WTC11 (cell line): ENCODE measurements at places on chromosomes 2 and 18. TPM values are rescaled to one million over a fixed set of nuclear protein-coding genes. Genes with fewer than 3 reads are reported as not detected.
A peak's percentile ranks its signal among the peaks of the same experiment; 100 is the strongest.

The CIB4 gene
- total RNA-seq = not detected in 3 replicates

DNA sequence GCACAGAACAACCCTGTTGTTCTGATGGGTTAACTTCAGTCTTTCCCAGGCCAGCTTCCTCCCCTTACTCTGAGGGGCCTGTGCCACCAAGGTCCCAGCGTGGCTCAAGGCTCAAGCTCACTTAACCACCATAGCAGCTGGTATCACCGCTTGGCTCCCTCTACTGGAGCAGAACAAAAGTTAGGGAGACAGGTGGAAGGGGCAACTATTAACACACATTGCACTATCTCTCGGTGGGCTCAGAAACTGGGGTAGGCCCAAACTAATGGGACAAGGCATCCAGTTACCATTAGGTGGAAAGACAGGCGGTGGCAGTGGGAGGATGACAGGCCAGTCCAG lies 88.7 kb upstream of the ATL2 start:
- no peak overlapping the region for H3K4me3 ChIP-seq
- no peaks in the 10 kb centered on the region for H3K36me3 ChIP-seq
- no peak overlapping the region for H3K27ac ChIP-seq
- peak; percentile 59 for DNase-seq
- H3K4me1 ChIP-seq = peaks cover 4% of the 10 kb centered on the region
- no peaks in the 10 kb centered on the region for H3K27me3 ChIP-seq

DNA sequence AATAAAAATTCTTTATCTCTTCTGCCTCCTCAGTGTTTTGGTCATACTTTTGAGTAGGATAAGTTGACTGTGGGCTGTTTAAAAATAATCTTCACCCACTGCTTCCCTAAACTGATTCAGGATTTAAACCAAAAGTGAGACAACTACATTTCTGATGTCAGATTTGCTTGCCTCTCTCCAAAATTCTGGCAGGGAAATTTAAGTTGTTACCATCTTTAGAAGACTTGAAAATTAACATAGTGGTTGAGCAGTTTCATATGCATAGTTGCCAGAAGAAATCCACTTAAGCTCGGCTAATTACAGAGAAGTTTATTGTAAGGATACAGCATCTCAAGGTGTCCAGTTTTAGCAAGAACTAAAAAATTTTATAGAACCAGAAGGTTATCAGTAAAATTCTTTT lies 57.0 kb downstream of the MAIP1 start:
- H3K4me3 ChIP-seq = no peak overlapping the region
- peaks cover 28% of the 10 kb centered on the region for H3K36me3 ChIP-seq
- no peaks in the 10 kb centered on the region for H3K27me3 ChIP-seq
- H3K27ac ChIP-seq = no peak overlapping the region
- peaks cover 6% of the 10 kb centered on the region for H3K4me1 ChIP-seq

- H3K27ac ChIP-seq = no peak overlapping the region
- no peak overlapping the region for H3K4me3 ChIP-seq
- H3K36me3 ChIP-seq = no peaks in the 10 kb centered on the region
- H3K27me3 ChIP-seq = no peaks in the 10 kb centered on the region
- DNase-seq = peak; percentile 44
Observed at GRCh38 chr2:26770986-26771586, 7.0 kb downstream of the SLC35F6 start.

DNA sequence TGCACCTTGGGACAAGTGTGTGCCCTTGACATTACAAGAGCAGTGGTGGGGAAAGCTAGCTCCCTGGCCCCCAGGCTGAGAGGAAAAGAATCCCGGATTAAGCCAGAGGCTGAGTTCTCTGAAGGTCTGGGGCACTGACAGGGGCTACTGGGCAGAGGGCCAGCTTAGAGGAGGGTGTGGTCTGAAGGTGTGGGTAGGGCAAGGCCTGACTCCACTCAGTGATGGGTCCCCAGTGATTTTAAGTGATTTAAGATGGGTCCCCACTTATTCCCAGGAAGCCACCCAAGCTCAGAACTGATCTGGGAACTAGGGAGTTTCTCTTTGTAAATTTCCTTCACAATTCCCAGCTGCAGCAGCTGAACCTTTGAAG lies 8.8 kb downstream of the TMEM37 start:
- no peaks in the 10 kb centered on the region for H3K27me3 ChIP-seq
- DNase-seq = no peak
- no peak overlapping the region for H3K27ac ChIP-seq

The CCNYL1 gene
- 26.6 to 31.6 TPM (median 28.1 TPM) in 3 replicates for total RNA-seq

The ICA1L gene
- 2.7 to 3.1 TPM (median 2.8 TPM) in 3 replicates for total RNA-seq

- H3K36me3 ChIP-seq = peaks cover 7% of the 10 kb centered on the region
- no peaks in the 10 kb centered on the region for H3K27me3 ChIP-seq
- no peaks in the 10 kb centered on the region for H3K4me1 ChIP-seq
- no peak for DNase-seq
Observed at GRCh38 chr2:43511199-43511598, 84.6 kb downstream of the THADA start.

GRCh38 chr2:198662905-198663304 lies 794.8 kb downstream of the SATB2 start:
- H3K27ac ChIP-seq = no peak overlapping the region
- DNase-seq = no peak
- no peaks in the 10 kb centered on the region for H3K4me1 ChIP-seq
- H3K27me3 ChIP-seq = no peaks in the 10 kb centered on the region
- H3K4me3 ChIP-seq = no peak overlapping the region
- H3K36me3 ChIP-seq = no peaks in the 10 kb centered on the region

DNA sequence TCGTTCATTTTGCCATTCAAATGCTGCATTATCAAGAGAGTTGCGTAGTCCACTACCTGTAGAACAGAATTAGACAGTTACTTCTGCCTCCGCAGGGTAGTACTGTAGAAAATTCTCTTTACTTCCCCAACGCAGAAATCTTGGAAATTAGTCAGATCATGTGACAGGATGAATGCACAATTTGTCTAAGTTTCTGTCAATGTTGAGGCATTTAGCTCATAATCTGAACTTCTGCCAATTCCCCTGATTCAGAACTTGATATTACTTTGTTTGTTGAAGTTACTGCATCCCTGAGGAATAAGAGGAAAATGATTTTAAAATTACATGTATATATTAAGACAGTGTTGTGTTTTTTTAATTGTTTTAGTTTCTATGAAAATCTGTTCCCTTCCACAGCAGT lies 83.4 kb downstream of the TTC27 start:
- no peak for DNase-seq
- no peak overlapping the region for H3K27ac ChIP-seq
- H3K4me1 ChIP-seq = no peaks in the 10 kb centered on the region
- no peak overlapping the region for H3K4me3 ChIP-seq
- H3K27me3 ChIP-seq = no peaks in the 10 kb centered on the region

The GEN1 gene
- 21.1 to 23.9 TPM (median 23.7 TPM) in 3 replicates for total RNA-seq
